Peyer's patch (tissue), 4 donors: ENCODE measurements at places on chromosomes 16 and 17.

DNA sequence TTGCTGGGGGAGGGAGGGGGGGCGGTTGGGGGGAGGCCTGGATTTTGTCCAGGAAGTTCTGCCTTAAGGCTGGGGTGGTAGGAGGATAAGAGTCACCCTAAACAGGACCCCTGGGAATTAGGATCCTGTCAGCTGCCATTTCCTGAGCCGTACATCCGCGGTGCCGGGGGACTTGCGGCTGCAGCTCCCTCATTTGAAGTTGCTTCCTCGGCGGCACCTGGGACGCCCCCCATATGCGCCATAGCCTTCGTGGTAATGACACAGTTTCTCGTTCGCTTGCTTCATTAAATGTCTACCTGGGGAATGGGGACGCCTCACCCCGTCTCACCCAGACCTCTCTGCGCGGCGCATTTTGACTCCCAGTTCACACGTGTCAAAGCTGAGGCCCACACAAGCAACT, 55.1 kb upstream of the PABPN1L start:
- no peak for DNase-seq

- no peak for DNase-seq
Observed at GRCh38 chr17:40451420-40451819, 8.2 kb downstream of the IGFBP4 start.

- peak; percentile 81 for DNase-seq
Observed at GRCh38 chr17:82241183-82241925, 12.5 kb downstream of the SLC16A3 start.

GRCh38 chr16:11870399-11870798, 19.1 kb upstream of the RSL1D1 start:
- no peak for DNase-seq

DNA sequence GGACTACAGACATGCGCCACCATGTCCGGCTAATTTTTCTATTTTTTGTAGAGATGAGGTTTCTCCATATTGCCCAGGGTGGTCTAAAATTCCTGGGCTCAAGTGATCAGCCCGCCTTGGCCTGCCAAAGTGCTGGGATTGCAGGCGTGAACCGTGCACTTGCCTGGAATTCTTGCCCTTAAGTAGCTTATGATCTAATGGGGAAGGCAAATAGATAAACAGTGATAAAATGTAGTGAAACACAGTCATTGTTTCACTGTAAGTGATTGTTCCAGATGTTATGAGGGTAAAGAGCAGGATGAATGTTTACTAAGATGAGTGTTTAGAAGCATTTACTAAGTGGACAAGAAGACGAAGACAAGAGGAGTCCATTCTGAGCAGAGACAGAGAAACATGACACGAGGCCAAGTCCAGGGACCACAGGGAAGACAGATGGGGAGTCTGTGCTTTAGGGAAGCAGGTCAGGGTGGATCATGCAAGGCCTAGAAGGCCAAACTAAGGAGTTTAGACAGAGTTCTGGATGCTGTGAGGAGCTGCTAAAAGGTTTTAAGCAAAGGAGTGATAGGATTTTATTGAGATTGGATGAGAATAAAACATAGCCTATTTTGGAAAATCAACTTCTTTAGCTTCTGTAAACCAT, 36.9 kb downstream of the YPEL2 start:
- DNase-seq, result no peak

DNA sequence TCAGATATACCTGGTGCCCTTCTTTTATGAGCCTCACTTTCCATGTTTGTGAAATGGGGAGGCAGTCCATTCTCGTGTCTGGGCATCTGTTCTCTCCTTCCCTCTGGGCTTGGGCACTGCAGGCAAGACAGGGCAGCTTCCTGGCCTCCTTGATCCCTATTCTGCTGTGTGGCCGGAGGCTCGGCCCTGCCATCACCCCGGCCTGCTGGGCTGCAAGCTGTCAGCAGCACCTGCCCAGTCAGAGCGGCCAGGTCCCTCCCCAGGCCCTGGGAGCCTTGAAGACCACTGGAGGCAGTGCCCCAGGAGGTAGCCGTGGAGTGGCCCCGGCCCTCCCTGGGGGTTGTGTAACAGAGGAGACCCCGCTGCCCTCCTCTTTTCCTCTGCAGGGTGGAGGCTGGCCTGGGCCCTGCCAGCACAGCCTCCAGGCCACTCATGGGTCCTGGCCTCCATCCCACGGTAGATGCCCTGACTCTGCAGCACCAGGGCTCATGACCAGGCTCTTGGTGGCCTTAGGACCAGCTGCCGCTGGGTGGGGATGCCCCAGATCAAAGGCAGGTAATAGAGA, 9.2 kb downstream of the KCNJ12 start:
- no peak for DNase-seq

- DNase-seq, result peak; percentile 61
Observed at GRCh38 chr17:27489045-27489715, 32.9 kb downstream of the KSR1 start.

- peak; percentile 40 for DNase-seq
Observed at GRCh38 chr16:84054271-84054670, 11.7 kb upstream of the SLC38A8 start.

DNA sequence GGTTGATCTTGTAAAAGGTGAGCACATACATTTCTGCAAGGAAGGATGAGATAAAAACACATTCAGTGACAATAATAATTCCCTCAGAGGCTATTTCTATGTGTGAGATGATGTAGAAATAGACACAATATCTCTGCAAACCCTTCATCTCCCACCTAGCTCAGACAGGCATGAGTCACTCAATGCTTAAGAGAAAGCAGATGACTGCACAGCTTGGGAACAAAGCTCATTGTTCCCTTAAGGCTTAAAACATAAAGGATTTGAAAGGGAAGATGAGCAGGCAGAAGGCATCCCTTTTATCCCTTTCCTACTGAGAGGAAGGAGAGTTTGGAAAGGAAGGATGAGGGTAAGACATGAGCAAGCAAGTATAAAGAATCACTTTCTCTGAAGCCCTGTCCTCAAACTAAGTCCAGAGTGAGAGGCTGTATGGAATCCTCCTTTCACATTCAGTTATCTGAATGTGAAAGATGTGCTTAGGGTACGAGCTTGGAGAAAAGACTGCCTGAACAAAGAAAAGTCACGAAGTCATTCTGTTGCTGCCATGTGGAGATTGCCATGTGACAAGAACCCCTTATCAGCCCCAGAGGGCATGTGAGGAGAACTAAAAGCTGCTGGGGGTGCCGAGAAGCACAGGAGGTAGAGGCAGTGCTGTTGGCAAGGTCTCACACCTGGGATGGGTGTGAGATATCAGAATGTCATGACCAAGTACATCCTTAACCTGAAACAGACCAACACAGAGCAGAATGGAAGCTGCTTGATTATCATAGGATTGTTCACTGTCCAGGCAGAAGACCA, 58.2 kb downstream of the CNTNAP4 start:
- no peak for DNase-seq

- no peak for DNase-seq
Observed at GRCh38 chr16:89845417-89845816, 17.1 kb downstream of the SPIRE2 start.

DNA sequence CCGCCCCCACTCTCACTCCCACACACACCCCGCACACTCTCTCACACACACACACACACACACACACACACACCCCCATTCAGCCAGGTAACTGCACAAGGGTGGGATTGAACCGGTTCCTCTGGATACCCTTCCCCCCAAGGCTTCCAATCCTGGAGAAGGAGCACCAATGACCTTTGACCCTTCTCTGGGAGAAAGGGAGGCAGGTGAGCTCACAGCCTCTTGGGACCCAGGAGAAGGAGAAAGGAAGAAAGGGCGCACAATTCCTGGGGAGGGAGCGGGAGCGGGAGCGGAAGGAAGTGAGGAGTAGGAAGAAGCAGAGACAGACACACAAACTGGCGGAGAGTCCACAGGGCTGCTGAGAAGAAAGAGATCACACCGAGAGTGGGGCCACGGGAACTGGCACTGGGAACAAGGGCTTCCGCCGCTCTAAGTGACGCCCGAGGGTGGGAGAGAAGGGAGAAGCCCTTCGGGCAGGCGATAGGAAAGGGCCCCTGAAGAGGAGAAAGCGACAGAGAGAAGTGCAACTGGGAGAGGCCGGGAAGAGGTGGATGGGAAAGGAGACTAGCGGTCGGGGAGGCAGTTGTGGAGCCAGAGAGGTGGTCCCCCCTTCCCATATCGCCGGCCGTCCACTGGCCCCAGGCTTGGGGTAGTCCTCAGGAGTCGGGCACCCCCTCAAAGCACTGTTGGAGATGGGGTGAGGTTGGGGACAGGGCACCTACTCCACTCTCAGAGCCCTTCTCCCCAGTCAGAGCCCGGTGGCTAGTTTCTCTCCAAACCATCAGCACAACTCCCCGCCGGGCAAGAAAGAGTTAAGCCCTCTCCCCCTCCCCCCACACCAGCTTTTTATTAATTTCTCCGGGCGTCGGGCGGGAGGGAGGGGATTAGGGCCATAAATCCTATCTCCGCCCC, 1.3 kb downstream of the SAMD14 start:
- no peak for DNase-seq

DNA sequence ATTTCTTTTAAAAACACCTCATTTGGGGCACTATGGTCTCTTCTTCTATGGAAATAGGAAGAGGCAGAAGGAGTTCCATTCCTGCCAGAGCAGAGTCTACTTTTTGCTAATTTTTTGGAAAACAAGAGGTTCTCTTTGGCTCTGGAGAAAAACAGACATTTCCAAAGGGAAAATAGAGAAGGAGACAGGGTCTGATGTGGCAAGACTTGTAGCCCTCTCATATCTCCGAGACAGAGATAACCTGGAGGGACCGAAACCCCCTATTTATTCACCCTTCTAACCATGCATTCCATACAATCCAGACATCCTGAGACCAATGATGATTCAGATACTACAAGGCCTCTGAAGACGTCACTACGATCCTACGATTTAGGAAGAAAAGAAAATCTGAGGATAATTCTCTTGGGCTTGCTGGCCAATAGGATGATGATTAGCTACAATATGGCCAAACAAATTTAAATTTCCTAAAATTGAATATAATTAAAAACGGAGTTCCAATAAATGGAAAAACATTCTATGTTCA, 70.2 kb downstream of the HIC1 start:
- DNase-seq, result no peak

GRCh38 chr17:80754846-80755245, 210.2 kb downstream of the RPTOR start:
- DNase-seq, result no peak

DNA sequence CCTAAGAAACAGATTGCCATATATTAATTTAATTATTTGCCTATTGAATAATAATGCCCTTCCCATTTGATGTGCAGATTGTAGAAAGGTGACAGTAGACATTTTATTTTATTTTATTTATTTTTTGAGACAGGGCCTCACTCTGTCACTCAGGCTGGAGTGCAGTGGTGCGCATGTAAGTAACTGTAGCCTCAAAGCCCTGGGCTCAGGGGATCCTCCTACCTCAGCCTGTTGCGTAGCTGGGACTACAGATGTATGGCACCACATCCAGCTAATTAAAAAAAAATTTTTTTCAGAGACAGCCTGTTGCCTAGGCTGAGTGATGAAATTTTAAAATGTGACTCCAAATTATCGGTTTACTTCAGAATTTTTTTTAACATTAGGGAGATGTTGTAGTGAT, 1110.0 kb upstream of the EEF2KMT start:
- no peak for DNase-seq

DNA sequence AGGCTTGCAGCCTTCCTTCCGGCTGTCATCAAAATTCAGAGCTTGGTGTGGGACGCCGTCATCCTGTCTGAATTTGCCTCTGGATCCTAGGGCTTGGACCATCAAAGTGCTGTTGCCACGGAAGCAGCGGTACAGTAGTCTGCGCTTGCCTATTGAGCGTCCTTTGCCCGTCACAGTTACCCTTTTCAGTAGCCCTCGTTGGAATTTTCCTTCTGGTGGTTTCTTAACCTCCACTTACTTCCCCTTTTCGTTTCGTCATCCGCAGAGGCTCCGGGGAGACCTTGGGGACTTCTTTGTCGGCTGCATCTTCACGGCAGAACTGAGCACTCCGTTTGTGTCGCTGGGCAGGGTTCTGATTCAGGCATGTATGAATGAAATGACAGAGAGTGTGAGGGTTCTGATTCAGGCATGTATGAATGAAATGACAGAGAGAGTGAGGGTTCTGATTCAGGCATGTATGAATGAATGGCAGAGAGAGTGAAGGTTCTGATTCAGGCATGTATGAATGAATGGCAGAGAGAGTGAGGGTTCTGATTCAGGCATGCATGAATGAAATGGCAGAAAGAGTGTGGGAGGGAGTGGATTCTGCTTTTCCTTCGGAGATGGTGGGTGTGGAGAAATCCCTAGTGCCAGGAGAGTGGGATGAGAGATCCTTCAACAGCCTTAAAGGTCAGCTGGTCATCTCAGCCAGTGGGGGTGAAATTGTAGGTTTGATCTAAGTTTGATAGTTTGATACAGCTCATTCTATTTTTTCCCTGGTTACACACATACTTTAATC, 8.0 kb downstream of the TLCD3A start:
- DNase-seq, result no peak

DNA sequence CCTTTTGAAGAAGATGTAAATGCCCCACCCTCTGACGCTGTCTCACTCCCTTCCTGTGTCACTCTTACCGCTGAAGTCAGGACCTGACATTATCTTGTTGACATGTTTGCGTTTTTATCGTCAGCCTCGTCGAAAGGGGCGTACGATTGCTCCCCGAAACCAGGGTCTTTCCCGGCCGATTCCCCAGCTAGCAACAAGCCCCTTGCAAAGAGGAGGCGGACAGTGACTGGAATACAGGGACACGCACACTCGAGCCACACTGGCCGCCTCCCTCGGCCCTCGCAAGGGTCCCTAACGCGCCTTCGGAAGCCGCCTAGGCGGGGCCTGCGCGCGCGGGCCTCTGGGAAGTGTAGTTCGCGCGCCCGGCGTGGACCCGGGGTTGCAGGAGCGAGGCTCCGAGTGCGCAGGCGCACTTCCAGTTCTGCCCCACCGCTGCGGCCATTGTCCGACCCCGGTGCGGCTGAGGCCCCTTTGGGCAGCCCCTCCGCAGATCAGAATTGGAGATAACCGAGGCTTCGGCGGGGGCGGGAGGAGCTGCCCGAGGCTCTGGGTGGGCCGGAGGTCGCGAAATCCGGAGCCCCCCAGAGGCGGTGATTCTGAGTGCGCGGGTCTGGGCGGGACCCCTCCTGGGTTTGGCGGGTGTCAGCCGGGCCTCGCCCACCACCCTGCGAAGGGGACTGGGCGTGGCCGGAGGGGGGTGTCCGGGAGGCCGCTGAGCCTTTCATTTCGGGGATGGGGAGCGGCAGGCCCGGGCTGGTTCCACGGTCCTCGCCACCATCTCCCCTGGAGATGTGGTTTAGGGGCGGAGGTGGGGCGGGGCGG, at the start of gene ZFP90:
TSS of gene ZFP90 (plus strand) at position 412 of the 822 bp plus-strand sequence. CDS start 502 bp downstream, outside the sequence.
- DNase-seq, result peak; percentile 95

DNA sequence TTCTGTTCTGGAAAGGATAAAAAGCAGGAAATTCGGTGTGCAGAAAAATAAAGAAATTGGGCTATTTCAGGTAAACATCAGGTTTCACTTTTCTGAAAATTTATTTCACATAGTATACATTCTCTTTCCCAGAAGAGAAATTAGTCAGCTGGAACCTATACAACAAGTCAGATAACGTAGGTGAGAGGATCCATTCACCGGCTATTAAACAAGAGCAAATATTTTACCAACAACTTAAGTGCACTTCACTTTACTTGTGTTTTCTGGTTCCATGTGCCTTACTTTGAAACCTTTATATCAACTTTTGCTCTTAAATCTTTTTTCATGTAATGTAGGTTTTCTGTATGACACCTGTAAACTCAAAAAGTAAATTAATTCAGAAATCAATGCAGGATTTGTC, 839.7 kb downstream of the CDH11 start:
- no peak for DNase-seq

- DNase-seq, result no peak
Observed at GRCh38 chr16:72159386-72159785, 12.6 kb downstream of the PMFBP1 start.

GRCh38 chr17:5211458-5211857, 19.8 kb upstream of the ZNF594 start:
- no peak for DNase-seq
